Activated naive CD4-positive, alpha-beta T cell treated with anti-CD3 and anti-CD28 coated beads, Interleukin-2, amount 10 ng/mL, durations not matched to agents 7 days and 5 days (primary cell): ENCODE measurements at places on chromosomes 2 and 18.

GRCh38 chr2:26911911-26912861 lies 58.3 kb upstream of the MAPRE3 start:
- DNase-seq, result no peak
- H3K4me3 ChIP-seq, result no peak overlapping the region
- H3K27me3 ChIP-seq, result peaks cover 5% of the 10 kb centered on the region
- no peaks in the 10 kb centered on the region for H3K4me1 ChIP-seq
- H3K27ac ChIP-seq, result no peak overlapping the region
- no peaks in the 10 kb centered on the region for H3K36me3 ChIP-seq

DNA sequence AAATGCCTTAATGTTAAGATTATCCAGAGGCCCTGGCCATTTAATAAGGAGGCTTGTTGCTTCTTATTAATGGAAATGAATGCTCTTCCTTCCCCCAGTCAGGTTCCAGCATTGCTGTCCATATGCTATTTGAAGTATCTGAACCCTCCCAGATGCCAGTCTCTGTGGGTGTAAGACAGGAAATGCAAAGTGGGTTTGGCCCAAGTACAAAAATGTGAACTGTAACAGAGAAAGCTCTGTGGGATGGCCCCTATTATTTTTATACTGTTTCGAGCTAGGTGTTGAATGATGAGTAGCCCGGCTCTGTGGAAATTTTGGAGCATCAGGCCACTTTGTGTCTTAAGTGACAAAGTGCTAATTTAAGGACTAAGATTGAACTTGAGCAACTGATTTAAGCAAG lies 141.0 kb downstream of the UXS1 start:
- H3K27me3 ChIP-seq, result peaks cover 5% of the 10 kb centered on the region
- DNase-seq, result no peak
- peaks cover 22% of the 10 kb centered on the region for H3K36me3 ChIP-seq
- no peak overlapping the region for H3K4me3 ChIP-seq
- H3K27ac ChIP-seq, result no peak overlapping the region

- H3K27ac ChIP-seq, result no peak overlapping the region
- no peaks in the 10 kb centered on the region for H3K36me3 ChIP-seq
- no peaks in the 10 kb centered on the region for H3K27me3 ChIP-seq
- H3K4me3 ChIP-seq, result no peak overlapping the region
These were observed 127.4 kb upstream of the MSH6 start for GRCh38 chr2:47655563-47655880.

- DNase-seq, result no peak
- no peaks in the 10 kb centered on the region for H3K4me1 ChIP-seq
- H3K4me3 ChIP-seq, result no peak overlapping the region
- no peaks in the 10 kb centered on the region for H3K36me3 ChIP-seq
- H3K27ac ChIP-seq, result no peak overlapping the region
- no peaks in the 10 kb centered on the region for H3K27me3 ChIP-seq
These were observed 577.4 kb downstream of the CPS1 start for GRCh38 chr2:211133766-211134165.

DNA sequence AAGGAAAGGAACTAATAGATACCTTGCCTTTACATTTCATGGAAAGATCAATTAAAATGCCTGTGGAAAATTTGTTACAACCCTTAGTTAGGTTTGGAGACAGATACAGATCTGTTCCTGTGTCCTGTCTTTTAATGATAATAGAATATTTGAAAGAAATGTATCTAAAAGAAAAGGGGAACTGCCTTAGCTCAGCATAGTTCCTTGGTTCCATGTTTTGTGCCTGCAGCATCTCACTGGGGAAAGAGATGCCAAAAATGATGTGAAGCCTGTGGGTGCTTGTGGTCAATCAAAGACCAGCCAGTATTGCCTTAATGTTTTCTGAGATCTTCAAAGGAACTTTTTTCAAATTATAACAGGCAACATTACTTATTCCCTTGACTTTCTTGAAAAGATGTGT lies 147.6 kb downstream of the ADCYAP1 start:
- no peak overlapping the region for H3K4me3 ChIP-seq
- H3K36me3 ChIP-seq, result no peaks in the 10 kb centered on the region
- no peak overlapping the region for H3K27ac ChIP-seq

GRCh38 chr2:31923662-31924061 lies 87.1 kb downstream of the MEMO1 start:
- no peaks in the 10 kb centered on the region for H3K4me1 ChIP-seq
- no peak overlapping the region for H3K27ac ChIP-seq
- peaks cover 15% of the 10 kb centered on the region for H3K36me3 ChIP-seq
- DNase-seq, result no peak
